Stomach (tissue), 19 donors: ENCODE measurements at places on chromosomes 1 and 21.

DNA sequence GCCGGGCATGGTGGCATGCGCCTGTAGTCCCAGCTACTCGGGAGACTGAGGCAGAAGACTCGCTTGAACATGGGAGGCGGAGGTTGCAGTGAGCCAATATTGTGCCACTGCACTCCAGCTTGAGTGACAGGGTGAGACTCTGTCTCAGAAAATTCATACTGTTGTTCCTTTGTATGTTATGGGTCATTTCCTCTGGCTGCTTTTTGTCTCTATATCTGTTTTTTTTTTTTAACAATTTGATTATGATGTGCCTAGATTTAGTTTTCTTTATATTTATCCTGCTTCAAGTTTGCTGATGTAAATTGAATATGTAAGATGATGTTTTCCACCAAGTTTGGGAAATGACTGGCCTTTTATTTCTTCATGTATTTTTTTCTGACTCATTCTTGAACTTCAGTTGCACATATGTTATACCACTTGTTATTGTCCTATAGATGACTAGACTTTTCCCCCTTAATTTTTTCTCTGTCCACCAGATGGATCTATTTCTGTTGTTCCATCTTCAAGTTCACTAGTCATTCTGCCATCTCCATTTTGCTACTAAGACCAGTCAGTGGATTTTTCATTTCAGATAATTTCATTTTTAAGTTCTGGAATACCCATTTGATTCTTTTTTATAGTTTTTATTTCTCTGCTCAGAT is 173.5 kb downstream of the GALNT2 start:
- no peak for DNase-seq

DNA sequence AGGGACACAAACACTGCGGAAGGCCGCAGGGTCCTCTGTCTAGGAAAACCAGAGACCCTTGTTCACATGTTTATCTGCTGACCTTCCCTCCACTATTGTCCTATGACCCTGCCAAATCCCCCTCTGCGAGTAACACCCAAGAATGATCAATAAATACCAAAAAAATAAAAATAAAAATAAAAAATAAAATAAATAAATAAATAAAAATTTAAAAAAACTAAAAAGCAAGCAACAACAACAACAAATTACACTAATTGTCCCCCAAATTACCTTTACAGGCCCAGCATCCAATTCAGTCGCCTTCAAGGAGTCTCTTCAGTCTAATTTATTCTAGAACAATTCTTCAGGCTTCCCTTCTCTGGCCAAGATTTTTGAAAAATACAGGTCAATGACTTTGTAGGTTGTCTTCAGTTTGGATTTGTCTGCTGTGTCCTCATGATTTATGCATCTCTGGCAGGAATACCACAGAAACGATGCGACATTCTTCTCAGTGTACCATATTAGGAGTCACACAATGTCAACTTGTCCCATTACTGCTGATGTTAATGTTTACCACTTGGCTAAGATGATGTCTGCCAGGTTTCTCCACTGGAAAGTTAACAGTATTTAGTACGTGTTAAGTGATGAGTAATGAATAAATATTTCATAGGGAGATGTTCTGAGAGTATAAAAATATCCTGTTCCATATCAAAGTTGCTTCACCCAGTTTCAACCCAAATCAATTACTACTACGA is 20.3 kb upstream of the BMP8B start:
- DNase-seq, result no peak

DNA sequence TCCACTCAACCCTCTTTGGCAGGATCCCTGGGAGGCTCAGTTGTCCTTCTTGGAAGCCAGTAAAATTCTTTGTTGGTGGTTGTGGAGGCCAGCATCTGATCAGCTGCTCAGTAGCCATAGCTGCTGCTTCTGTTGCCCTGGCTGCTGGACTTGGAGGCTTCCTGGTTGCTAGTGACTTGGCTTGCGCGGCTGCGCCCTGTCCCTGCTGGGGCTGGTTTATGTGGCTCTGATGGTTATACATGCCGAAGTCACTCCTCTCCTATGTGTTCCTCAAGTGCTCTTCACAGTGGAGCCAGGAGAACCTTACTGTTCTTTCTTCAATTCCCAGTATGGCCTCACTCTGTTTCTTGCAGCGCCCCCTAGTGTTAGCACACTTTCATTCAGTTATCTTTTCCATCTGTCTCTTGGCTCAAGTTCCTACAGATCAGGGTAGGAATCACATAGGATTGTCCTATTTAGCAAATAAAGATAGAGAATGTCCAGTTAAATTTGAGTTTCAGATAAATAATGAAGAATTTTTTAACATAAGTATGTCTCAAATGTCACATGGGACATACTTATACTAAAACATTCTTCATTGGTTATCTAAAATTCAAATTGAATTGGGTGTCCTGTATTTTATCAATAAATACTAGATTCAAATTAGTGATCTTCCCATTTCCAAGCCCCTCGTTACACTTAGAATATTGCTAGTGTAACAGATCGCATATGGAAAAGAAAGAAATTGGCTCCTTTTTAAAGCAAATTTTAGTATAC is 176.5 kb downstream of the TGFB2 start:
- DNase-seq, result peak; percentile 32

DNA sequence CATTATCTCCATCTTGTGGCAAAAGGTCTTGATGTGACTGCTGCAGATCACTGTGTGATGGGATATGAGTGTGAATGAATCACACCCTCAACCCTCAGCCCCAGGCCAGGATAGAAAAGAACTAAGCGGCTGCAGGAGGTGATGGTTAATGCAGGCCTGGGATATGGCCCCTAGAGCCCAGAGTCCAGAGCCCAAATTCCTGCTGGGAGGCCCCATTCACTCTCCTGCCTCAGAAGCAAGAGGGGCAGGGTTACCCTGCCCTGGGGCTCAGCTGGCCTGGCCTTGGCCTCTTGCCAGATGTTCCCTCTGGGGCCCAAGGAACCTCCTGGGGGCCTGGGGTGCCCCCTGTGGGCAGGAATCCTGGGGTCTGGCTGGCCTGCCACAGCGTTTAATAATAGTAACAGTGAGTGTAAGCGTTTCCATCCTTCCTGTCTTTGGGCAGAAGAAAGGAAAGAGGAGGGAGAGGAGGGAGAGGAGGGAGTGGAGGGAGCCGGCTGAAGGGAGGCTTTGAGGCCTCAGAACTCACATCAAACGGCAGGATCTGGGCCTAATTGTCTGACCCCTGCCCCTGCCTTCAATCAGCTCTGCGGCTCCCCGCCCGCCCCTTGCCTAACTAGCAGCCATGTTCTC is 26.2 kb downstream of the DMAP1 start:
- DNase-seq, result no peak

DNA sequence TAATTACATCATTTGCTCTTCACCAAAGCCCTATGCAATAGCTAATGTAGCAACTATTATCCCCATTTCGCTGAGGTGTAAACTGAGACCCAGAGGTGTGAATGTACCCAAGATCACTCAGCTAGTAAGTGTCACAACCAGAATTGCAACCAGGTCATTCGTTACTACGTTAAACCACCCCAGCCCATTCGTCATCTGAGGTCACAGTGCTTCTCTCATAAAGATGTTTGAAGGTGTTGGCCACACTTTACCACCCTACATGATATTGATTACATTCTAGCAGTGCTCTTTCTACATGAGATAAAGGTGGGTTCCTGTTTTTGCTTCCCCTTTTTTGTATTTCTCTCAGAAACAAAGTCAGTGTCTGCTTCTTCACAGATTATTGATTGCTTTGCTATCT is 195.3 kb downstream of the ZBTB18 start:
- DNase-seq, result no peak

- no peak for DNase-seq
Observed at GRCh38 chr1:227191607-227192006, 126.7 kb downstream of the CDC42BPA start.

- peak; percentile 83 for DNase-seq
Observed at GRCh38 chr21:45541221-45542039, 810 bp downstream of the SLC19A1 start.
